CD4-positive, alpha-beta T cell treated with Interleukin-21 for 1 hour (primary cell): ENCODE measurements at places on chromosomes 12 and 14.
A peak's percentile ranks its signal among the peaks of the same experiment; 100 is the strongest.

DNA sequence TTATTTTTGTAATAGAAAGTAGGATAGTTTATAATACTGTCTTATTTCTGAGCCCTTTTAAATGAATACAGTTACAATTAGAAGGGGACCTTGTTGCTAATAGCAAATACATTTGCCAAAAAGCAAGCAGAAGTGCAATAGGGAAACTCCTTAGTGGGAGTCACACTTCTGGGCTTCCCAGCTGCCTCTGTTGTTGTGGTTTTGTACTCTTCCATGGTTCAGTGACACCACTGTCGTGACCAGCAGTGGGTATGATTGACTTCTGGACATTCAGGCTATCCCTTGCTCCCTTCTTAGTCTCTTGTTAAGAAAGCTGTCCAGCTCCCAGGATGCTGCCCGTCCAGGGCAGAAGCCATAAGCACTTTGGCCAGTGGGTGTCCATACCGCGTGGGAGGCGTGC, 22.6 kb downstream of the TCTN1 start:
- DNase-seq = no peak

DNA sequence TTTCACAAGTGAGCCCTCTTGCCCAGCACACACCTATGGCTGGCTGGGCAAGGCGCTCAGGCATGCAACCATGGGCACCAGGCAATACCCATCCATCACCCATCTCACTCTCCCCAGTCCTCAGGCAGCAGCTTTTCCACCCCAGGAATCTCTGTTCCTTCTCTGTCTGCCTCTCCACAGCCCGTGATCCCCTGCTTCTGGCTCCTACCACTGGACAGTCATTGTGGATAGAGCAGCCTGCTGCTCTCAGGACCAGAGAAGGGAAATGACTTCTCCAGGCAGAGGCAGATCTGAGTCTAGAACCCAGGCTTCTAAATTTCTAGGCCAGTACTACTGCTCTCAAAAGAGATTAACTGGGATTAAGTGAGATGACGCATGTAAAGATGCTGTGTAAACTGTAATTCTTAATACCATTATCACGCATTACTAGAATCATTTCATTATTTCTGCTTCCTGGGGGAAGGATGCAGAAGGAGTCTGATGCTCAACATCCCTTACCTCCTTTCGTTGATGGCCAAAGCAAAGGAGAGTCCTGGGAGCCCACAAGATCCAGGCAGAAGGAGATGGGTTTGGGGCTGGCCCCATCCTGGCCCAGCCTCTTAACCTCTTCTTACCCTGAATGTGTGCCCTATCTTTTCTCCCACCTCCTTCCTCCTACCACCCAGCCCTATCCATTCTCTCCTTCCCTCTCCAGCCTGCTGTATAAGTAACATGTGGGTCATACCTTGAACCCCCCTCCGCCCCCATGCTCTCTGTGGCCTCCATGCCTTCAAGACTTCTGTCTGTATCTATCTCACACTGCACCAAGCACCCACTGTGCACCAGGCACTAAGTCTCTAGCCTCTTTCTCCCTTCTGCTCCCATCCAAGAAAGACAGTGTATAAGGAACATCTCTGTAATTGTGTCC, 4.8 kb upstream of the AQP5 start:
- no peak for DNase-seq

- DNase-seq = peak; percentile 5
Observed at GRCh38 chr12:3491938-3492792, 1.2 kb downstream of the PRMT8 start.

DNA sequence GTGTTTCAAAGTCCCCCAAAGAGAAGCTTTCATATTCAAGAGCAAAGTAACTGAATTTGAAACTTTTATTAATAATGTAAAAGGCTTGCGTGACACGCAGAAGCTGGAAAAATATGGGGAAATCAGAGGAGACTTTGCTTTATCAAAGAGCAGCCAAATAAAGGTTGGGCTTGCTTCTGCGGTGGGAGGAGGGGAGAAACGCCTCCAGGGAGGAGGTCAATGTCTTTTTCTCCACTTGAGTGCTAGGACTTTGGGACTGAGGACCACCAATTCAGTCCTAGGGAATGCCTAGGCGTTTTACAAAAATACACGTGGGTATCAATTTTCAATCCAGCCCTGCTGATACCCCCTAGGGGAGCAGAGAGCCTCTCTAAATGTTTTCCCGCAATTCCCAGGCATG, 60.9 kb upstream of the FZD10 start:
- no peak for DNase-seq

DNA sequence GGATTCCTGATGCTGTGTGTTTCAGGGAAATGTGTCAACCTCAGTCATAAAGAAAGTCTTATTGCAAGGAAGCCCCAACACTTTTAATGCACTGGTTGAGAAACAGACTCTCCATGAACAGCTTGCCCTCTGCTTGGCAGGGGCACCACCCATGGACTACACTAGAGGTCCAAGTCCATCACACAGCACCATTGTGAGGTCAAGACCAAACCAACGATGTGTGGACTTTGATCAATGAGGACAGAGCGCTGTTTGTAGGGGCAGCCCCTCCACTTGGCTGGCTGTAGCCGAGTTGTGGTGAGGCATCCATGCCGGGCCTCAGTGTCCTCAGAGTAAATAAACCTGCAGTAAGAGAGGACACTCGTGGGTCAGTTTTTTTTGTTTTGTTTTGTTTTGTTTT, 29.8 kb downstream of the ZFYVE21 start:
- no peak for DNase-seq

DNA sequence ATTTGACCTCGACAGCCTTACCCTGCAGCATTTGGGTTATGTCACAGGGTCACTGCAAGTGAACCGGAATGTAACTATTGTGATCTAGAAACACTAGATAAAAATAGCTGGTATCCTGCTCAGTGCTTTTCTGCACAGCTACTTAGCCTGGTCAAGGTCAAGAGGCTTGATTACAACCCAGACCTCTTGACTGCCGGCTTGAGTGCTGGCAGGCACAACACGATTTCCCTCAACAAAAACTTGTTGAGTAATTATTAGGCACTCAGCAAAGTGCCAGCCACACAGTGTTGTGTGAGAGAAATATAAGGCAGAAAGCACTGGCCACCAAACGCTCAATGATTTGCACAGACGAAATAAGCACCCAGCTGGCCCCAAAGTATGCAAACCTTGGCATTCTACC, 156.7 kb downstream of the NUAK1 start:
- no peak for DNase-seq

DNA sequence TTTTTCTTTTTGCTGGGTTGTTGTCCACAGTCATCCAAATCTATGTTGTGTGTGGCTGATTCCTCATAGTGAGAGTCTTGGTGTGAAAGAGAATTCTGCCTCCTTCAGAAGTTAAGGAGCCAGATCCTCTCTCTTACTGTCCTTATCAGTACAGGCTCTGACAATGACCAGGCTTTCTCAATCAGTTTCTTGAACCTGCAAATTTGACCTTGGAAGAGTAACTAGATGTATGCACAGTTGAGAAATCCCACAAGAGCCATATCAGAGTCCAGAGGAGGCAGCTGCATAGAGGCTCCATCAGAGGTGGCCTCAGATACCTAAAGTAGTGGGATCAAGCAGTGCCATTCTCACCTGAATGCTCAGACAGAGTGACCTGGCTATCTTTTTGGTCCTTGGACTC, 5.5 kb upstream of the GALC start:
- DNase-seq = no peak
